ENCODE measurements at places on chromosomes 13 and 19.

DNA sequence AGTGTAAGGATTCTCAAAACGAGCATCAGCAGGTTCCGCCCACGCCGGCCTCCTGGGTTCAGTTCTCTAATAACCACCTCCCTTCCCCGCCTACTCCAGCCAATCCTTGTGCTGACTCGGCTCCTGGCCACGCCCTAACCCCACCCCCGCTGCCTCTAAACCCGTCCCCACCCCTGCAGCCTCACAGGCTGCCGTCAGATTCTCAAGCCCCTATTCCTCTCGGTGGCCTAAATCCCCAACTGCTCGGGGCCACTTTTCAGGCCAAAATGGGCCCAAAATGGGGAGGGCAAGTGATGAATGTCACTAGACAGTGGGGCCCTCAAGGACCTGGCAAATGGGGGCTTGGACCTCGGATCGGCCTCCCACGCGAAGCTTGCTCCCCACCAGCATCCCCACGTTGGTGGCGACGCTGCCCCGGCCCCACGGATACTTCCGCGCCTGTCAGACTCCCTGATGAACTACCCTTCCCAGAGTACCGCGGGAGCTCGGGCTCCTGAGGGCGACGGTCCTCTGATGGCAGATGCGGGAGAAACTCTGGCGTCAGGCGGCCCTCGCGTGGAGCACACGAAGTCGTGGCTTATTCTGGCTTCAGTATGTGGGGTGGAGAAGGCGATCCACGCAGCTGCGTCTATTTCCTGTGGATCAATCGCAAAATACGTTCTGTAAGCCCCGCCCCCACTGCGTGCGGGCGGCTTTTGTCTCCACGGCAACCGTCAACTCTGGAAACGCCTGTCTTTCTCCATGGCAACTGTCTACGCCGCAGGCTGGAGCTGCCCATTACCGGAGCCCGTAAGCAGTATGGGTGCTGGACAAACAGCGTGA lies 24.8 kb downstream of the ZNF473 start:
- no peak for ATAC-seq

DNA sequence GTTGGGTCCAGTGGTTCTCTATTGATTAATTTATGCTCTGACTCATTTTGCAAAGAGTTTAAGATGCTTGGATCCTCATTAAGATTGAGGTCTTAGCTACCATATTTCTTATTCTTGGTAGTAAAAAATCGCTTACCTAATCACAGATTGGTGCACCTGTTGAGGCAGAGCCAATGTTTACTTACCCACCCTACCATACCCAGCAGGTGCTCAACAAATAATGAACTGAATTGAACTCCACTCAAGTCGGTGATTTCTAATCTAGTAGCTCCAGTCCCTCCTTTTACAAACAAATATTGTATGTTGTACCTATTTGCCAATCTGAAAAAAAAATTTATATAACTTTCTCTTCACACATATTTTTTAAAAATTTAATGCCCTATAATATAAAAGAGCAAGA lies 361.0 kb downstream of the FGF14 start:
- no peak for ATAC-seq

- ATAC-seq, result peak; percentile 39
These were observed 290.2 kb downstream of the ZNF536 start for GRCh38 chr19:30662211-30662861.

DNA sequence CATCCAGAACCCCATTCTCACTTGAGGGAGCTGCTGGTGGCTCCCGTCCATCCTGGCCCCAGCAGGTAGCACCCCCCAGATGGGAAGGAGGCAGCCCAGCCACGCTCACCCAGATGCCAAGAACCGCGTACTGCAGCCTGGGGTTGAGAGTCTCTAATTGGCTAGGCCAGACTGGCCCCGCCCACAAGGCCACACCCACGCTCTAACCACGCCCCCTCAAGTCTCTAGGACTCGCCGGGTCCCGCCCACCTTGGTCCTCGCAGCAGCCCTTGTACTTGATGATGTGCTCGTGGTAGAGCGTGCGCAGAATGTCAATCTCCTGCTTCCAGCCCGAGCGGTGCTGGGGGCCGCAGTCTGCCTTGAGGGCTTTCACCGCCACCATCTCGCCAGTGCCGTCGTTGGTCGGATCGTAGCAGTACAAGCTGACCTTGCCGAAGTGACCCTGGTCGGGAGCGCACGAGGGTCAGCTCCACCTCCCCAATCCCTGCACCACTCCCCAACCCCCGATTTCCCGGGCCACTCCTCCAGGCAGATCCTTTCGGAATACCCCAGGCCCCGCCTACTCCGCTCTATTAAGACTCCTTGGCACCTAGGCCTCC lies 14.5 kb upstream of the ICAM3 start:
- peak; percentile 75 for ATAC-seq

GRCh38 chr19:56306016-56306415 lies 8.6 kb downstream of the ZSCAN5A start:
- no peak for ATAC-seq

GRCh38 chr13:110925023-110925612 lies 10.2 kb upstream of the ANKRD10 start:
- ATAC-seq, result no peak

- no peak for ATAC-seq
These were observed 10.3 kb downstream of the ATG4D start for GRCh38 chr19:10553943-10554381.

DNA sequence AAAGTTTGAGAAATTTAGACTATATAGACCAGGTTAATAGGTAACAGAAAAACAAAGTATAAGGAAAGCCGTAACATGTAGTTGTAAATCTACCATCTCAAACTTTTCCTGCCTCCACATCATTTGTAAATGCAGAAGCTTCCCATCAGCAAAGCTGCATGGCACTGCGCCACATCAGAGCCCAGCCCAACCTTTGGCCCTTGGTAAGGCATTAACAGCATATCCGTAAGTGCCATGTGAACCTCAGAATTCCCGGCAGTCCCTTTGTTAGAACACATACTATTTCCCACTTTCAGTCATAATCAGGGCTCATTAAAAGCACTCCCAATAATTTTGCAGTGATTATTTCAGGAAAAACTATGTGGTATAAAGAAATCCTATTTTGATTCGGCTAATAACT lies 51.6 kb downstream of the MPHOSPH8 start:
- ATAC-seq, result peak; percentile 48

- ATAC-seq, result no peak
These were observed 14.7 kb downstream of the ELL start for GRCh38 chr19:18507021-18507726.

DNA sequence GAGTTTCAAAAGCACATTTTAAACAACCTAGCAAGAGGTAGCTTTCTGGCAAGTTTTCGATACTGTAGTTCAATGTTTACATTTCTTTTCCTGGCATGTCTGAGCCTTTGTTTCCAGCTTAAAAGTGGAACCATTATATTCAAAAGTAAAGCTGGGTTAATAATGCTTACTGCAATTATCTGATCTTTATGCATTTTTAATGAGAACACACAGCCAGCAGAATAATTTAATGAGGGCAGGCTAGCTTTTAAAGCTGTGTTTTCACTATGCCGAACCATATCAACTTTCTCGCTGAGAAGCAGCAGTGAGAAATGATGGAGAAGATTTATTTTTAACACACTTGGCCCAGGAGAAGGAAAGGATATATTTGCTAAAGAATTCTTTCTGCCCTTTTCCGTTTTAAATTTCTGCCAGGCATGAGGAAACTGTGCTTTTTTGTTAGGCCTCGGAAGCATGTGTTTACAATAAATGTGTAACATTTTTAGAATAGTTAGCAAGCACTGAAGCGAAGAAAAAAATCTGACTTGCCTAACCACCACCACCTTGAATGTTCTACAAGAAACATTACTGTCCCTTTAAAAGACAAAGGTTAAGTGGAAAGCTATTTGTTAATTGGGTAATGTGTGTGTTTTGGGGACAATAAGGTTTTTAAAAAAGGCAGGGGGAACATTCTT lies 1.0 kb downstream of the MBNL2 start:
- ATAC-seq, result no peak
